ENCODE measurements at places on chromosomes 7 and 10. TPM values are rescaled to one million over a fixed set of nuclear protein-coding genes. Genes with fewer than 3 reads are reported as not detected.

DNA sequence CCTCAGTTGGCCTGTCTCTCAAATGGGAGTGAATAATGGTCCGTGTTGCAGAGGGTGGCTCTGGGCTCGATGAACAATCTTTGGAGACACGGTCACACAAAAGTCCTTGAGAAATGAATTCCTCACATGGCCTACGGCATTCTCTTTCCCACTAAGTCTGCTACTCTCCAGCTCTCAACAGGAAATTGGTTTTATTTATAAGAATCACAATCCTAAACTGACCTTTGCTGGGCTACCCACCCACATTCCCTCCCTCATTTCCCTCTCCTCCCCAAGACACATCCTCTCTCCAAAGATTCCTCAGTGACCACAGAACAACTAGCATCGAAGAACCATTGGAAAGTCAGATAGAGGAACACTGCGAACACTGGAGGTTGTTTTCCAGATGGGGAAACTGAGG is 4.7 kb downstream of the AFAP1L2 start:
- no peak for DNase-seq

DNA sequence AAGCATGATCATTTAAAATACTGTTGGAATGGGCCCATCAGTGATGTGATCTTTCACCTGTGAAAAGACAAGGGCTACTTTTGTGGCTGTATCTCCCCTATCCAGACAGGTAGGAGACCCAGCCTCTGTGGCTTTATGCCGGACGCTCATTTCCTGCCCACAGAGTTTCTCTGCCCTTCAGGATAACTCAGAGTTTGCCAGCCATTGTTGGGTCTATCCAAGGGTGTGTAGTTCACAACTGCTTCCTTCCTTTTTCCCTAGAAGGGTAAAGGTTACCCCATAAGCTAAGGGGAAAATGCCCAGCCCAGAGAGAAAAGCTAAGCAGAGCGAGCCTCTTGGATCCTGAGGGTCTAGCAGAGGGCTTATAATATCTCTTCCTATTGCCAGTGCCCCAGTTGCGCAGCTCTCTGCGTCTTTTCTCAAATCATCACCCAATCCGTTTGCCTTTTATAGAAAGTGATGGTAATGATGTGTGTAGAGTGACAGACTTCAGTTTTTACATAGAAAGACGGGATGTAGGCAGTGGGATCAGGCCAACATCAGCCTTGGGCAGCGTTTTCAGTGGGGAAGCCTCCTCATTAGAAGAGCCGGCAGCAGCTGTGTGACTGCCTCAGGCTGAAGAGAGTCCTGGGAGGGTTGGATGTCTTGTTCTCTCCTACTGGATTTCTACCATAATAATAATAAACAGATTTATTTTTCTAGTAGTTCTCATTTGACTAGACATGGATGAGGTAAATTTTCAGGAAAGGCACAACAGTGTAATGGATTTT is 80.5 kb downstream of the MET start:
- DNase-seq, result no peak

- DNase-seq, result no peak
Observed at GRCh38 chr7:39069031-39069430, 91.3 kb downstream of the POU6F2 start.

- no peak for DNase-seq
Observed at GRCh38 chr7:69908454-69908853, 310.2 kb downstream of the AUTS2 start.

DNA sequence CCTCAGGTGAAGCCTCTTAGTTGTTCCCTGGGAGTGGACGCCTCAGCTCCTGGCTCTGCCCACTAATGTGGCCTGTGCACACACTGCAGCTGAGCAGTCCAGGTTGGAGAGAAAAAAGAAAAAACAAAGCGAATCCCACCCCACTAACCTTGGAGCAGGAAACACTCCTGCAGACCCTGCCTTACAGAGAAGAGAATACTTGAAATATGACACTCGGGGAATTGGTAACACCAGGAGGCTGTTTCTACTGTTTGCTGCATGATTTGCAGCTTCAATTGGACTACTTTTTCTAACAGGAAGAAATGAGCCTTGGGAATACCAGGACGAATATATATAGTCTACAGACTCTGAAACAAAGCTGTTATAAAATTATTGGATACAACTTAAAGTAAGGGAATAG is 22.2 kb downstream of the CDHR3 start:
- DNase-seq, result no peak

DNA sequence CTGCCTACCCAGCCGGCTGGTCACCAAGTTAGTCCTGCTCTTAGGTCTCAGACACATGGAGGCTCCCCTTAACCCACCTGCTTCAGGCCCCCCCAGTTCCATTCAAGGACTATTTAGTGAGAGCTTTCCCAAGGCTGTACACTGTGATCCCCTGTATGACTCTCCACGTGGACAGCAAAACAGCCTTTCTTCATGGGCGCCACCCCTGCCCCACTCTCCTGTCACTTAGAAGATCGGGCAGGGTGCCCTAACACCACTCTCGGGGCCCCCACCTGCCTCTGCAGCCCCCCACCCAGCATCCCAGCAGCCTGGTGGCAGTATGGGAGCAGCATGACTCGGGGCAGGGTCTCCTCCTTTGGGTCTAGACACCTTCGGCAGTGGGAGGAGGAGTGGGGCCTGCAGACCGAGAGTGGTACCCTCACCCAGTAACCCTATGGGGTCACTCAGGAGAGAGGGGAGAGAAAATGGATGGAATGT is 116.6 kb downstream of the PTPN20 start:
- no peak for DNase-seq

GRCh38 chr7:45700556-45700955 is 126.4 kb downstream of the ADCY1 start:
- DNase-seq, result no peak

GRCh38 chr7:30927559-30927958 is 15.9 kb downstream of the AQP1 start:
- DNase-seq, result no peak

- peak; percentile 13 for DNase-seq
Observed at GRCh38 chr7:105413887-105414437, 25.2 kb upstream of the SRPK2 start.

DNA sequence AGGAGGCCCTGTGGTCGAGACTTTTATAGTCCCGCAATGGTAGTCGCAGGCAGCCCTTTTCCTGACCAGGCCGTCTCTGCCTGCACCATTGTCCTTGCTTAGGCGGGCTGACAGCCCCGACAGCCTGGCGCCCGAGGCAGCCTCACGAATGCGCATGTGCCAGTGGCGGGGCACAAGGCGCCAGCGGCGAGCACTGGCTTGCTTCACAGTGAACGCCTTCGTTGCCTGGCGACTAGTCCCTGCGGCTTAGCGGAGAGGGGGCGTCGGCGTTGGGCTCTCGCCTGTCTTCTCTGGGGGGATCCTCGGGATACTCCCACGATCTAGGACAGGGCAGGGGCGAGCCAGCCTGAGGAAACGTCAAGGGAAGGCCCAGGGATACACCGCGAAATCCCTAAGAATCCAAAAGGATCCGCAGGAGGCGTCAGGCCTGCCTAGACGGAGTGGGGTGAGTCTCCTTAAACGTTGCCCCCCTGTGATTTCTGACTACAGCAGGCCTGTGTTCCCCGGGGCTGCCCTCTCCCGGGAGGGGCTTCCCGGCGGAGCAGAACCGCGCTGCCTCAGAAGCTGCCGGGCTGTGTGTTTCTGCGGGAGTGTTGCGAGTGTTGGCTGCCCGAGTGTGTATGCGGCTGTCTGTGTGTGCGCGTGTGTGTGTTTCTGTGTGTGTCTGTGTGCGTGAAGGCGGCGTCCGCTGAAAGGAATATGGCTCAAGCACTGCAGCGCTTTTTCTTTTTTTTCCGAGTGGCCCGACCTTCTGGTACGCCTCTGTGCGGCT is 20.5 kb upstream of the ZNF273 start:
- DNase-seq, result no peak

DNA sequence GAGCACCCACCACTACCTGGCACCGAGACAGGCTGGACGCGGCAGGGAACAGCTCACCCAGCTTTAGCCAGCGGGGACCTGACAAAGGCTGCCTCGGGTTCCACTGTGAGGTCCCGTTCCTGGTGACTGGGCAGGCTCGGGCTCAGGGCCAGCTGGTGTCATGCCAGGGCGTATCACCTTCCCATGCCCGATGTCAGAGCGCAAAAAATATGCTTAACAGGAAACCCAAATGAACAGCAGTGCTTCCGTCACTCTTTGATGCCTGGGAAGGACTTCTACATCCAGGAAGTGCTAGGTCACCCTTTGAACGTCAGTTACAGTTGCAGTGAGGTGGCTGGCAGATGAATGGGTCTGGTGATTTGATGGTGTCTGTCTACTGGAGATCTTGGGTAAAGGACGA is 106.0 kb downstream of the ADARB2 start:
- no peak for DNase-seq

DNA sequence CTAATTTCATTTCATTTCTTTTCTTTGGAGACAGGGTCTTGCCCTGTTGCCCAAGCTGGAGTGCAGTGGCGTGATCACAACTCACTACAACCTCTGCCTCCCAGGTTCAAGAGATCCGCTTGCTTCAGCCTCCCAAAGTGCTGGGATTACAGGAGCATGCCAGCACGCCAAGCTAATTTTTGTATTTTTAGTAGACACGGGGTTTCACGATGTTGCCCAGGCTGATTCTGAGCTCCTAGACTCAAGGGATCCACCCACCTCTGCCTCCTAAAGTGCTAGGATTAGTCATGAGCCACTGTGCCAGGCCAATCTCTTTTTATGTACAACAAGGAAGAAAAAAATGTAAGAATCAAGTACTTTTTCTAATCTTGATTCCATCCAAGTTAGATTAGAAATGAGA is 10.7 kb upstream of the KMT2E start:
- DNase-seq, result peak; percentile 85

- DNase-seq, result peak; percentile 59
Observed at GRCh38 chr7:41224063-41224763, 478.7 kb downstream of the INHBA start.

GRCh38 chr10:12701696-12702095 is 299.8 kb downstream of the CCDC3 start:
- no peak for DNase-seq

GRCh38 chr7:131071786-131072504 is 255.7 kb upstream of the MKLN1 start:
- peak; percentile 77 for DNase-seq

DNA sequence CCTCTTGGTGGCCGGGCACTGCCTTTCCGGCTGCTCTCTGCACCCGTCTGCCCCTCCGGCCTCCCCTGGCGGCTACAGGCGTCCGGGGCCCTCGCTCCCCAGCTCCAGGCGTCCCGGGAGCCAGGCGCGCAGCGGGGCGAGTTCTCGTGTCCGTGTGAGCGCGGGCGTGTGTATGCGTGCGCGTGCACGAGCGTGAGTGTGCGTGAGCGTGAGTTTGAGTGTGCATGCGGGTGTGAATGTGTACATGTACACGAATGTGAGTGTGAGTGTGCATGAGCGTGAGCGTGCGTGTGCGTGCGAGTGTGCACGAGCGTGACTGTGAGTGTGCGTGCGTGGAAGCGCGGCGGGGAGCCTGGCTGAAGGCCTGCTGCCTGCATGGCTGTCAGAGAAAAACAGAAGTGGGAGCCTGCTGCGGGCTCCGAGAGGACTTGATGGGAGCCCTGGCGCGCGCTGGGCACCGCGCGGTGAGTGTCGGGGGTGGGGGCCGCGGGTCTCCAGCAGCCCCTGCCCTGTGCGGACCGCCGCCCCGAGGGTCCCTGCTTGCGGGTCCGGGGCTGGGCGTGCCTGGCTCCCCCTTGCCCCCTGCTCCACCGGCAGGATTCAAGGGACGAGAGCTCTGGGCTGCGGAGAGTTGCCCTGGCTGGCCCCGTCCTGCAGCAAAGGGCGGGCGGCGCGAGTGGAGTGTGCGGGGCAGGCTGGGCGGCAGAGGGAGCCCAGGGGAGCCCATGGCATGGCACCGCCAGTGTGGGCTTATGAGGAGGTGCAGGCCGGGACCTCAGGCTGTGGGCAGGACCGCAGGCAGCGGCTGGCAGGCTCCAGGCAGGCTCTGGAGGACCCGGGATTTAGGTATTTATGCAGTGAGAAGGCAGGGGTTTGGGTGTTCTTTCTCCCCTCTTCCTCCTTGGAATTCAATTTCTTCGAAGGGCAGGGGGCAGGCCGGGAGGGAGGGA is 75.8 kb upstream of the EN2 start:
- no peak for DNase-seq

DNA sequence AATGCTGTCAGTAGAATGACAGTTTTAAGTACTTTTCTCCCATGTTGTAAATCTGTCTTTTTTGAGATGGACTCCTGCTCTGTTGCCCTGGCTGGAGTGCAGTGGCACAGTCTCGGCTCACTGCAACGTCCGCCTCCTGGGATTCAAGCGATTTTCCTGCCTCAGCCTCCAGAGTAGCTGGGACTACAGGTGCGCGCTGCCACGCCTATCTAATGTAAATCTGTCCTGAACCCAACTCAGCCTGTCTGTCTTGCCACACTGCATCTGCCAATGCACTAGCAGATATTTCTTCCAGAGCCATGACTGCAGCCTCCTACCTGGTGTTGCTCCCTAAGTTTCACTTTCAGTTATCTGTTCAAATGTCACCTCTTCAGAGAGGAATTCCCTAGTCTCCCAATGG is 264.1 kb downstream of the PHF14 start:
- no peak for DNase-seq

GRCh38 chr7:117284692-117285091 is 38.2 kb downstream of the WNT2 start:
- DNase-seq, result no peak

GRCh38 chr7:66078067-66078466 is 2.4 kb downstream of the ASL start:
- no peak for DNase-seq

GRCh38 chr10:91587710-91588638 is 44.9 kb downstream of the PPP1R3C start:
- peak; percentile 85 for DNase-seq

DNA sequence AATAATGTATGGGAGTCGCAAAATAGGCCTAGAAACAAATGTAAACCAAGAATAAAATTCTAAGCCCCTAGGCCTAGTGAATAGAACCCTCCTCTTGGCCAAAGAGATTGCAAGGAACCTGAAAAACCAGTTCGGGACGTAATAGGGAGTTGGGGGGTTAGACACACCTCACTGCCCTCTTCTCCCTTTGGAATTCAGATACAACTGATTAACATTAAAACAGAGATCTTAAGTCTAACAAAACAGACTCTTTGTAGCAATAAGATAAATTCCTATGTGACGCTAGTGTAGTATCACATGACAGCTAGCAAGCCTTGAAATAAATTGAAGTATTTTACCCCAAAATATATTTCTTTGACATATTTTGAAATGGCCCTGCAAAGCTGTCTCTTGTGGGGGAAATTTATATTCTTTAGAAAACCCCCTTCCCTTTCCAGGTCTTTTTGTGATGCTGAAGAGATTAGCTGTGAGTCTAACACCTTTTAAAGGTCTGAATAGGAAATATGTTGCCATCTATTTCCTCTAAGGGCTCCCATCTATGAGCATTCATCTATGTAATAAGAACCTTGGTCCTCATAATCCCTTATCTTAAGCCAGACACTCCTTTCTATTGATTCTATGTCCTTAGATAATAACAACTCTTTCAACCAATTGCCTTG is 623.4 kb upstream of the NRG3 start:
- DNase-seq, result no peak

GRCh38 chr7:18828260-18828993 is 289.0 kb downstream of the TWIST1 start:
- DNase-seq, result peak; percentile 69

GRCh38 chr10:33791272-33791660 is 456.8 kb upstream of the NRP1 start:
- peak; percentile 74 for DNase-seq

Gene GCK
- not detected for total RNA-seq

Gene FXYD4
- not detected for total RNA-seq

Gene TAS2R5
- not detected for total RNA-seq

Gene SPDYE6
- not detected for total RNA-seq

Gene LRIT1
- total RNA-seq, result not detected

Gene CYP26C1
- not detected for total RNA-seq

Gene NODAL
- not detected for total RNA-seq

Gene SLC18A2
- not detected for total RNA-seq

Gene HKDC1
- 1.1 TPM for total RNA-seq

Gene PITX3
- 6.5 TPM for total RNA-seq

Gene PLXDC2
- 4.0 TPM for total RNA-seq

Gene TRIM4
- 32.5 TPM for total RNA-seq

Gene SEMA4G
- total RNA-seq, result 0.64 TPM
